ENCODE measurements at places on chromosomes 13 and 19.
A peak's percentile ranks its signal among the peaks of the same experiment; 100 is the strongest.

GRCh38 chr13:106233134-106233735 is 302.2 kb downstream of the EFNB2 start:
- DNase-seq: no peak

DNA sequence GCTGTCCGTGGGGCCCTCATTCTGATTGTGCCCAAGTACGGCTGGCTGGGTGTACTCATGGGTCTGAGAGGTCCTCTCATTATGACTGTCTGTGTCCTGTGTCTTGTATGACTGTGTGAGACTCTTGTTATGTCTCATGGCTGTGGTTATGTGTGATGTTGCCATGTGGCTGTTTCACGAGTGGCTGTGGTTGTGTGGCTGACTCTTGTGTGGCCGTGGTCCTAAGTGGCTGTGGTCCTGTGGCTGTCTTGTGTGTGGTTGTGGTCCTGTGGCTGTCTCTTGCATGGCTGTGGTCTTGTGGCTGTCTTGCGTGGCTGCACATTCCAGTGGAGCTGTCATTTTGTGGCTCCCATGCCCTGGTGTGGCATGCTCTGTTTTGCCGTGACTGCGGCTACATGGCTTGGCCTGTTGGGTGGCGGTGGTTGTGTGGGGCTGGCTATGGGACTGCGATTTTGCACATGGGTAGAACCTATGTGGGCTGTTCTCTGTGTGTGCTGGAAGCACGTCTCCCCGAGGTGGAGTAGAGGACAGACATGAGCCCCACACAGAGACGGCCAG is 2.5 kb downstream of the LYL1 start:
- no peak for DNase-seq

GRCh38 chr13:79659121-79659521 is 178.2 kb downstream of the NDFIP2 start:
- DNase-seq: no peak

DNA sequence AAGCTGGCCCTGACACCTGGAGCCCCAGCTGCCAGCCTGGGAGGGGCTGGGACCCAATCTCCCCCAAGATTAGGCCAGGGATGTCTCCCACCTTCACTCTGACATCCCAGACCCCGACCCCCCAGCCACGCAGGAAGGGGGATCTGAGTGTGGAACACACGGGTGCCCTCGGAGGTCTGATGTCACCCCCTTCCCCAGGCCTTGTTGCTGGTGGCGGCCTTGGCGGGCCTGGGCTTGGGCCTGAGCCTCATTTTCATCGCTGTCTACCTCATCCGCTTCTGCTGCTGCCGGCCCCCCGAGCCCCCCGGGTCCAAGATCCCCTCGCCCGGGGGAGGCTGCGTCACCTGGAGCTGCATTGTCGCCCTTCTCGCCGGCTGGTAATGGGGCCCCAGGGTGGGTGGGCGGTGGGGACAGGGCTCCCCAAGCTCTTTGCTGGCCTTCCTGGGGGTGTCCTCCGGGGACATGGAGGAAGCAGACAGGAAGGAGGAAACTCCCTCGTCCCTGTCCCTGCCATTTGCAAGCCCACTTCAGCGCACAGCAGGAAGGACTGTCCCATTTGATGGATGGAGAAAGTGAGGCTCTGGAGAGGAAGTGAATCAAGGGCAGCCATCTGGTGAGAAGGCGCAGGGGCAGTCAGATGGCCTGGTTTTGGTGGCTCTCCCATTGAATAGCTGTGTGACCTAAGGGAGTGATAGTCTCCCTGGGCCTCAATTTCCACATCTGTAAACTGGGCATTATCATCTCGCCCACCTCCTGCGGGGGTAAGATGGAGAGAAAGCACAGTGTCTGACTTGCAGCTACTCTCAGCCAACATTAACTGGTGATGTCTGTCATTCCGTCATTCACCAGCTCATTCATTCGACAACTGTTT is 3.9 kb downstream of the TTYH1 start:
- DNase-seq: no peak

DNA sequence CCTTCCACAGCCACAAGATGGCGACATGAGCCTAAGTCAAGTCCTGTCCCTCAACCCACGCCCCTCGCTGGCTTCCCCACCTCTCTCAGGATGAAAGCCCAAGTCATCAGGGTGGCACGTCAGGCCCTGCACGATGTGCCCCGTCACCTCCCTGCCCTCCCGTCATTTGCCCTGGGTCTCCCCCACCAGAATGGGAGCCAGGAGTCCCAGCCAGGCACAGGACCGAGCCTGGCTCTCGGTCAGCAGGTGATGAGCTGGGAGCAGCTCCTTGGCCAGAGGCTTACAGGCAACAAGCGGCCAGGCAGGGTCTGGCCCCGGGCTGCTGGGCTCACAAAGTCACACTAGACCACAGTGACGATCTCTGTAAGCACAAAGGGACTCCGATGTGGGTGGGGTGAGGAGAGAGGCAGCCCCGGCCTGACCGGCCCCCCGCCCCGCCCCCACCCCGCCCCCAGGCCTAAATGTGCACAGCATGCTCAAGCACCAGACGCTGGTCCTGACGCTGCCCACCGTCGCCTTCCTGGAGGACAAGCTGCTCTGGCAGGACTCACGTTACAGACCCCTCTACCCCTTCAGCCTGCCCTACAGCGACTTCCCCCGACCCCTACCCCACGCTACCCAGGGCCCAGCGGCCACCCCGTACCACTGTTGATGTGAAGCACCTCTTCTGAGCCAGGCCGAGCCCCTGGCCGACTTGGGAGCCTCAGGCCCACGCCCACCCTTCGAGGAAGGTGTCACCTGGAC is 7.3 kb downstream of the MRPL4 start:
- no peak for DNase-seq

DNA sequence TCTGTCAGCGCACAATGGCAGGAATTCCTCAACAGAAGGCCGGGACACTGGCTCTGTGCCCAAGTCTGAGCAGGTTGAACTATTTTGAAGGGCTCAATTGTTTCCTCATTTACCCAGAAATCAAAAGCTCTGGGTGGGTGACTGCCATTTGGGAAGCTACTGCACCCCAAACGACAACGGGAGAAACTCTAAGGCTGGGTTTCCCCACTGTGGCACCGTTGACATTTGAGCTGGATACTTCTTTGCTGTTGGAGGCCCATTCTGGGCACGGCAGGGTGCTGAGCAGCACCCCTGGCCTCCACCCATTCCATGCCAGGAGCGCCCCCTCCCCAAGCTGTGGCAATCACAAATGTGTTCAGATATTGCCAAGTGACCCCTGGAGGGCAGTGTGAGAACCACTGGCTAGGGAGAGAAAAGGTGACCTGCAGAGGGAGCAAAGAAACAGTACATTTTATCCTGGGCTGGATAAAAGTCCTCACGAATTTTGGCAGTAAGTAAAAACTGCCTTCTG is 62.5 kb downstream of the RFX2 start:
- DNase-seq: no peak

- DNase-seq: no peak
Measured at GRCh38 chr19:10513223-10513622, 4.0 kb downstream of the S1PR5 start.

DNA sequence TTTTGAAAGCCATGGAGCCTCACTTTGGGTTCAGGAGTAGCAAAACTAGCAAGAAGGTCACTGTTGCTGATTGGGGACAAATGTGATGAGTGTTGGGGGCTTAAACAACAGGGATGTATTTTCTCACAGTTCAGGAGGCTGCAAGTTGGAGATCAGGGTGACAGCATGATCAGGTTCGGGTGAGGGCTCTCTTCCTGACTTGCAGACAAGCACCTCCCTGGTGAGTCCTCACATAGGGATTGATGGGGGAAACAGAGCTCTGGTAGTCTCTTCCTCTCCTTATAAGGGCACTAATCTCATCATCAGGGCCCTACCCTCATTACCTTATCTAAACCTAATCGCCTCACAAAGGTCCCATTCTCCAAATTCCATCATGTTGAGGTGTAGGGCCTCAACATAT is 179.2 kb downstream of the TSHZ3 start:
- DNase-seq: peak; percentile 67

DNA sequence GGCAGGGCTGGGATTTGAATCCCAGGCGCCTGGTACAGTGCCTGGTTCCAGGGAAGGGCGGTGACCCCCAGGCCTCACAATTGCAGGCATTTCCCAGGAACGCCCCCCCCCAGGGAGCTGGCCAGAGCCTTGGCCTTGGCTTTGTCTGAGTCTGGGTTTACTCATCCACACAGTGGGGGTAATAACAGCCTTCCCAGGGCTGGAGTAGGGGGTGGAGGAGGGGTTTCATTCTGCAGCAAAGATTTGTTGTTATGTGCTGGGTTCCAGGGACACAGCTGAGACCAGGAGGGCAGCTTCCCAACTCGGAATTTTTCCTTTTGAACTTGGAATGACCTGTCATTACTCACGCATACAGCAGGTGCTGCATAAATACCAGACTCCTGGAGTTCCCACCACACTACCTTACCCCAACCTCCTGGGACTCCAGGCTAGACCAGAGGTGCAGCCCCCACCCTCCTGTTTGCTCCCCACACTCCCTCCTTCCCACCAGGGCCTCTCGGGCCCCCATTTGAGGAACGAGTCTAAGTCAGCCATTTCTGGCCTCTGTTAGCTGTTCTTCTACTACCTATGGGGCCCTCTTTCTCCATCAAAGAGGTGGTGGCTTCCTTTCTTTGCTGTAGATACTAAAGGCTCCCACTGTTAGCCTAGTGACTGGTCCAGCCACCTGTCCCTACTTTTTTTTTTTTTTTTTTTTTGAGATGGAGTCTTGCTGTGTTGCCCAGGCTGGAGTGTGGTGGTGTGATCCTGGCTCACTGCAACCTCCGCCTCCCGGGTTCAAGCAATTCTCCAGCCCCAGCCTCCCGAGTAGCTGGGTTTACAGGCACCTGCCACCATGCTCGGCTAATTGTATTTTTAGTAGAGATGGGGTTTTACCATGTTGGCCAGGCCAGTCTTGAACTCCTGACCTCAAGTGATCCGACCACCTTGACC is 1.6 kb upstream of the ADAMTS10 start:
- DNase-seq: no peak

- DNase-seq: no peak
Measured at GRCh38 chr13:99228737-99229691, 28.4 kb downstream of the UBAC2 start.

All from vagina (tissue), 2 donors.